ENCODE measurements at places on chromosomes 6 and 20.

- no peak for DNase-seq
These were observed 21.8 kb downstream of the NPEPL1 start for GRCh38 chr20:58714340-58714922.

DNA sequence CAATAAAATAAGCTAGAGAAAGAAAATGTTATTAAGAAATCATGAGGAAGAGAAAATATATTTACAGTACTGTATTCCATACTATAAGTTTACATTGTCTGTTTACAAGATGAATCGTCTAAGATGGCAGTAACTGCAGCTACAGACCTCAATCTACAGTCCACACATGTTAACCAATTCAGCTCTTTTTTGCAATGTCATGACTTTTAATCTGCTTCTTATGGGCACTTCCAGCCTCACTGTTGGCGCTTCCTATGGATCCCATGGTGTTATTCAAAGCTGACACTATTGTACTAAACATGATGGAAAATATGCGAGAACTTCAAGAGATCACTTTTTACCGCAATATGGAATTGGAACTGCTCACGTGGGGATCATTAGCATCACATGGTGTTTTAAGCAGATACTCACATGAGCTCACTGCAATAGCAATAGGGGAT, 451.5 kb upstream of the CITED2 start:
- no peak for DNase-seq

- DNase-seq, result no peak
These were observed 67.6 kb downstream of the NUDT3 start for GRCh38 chr6:34324738-34325444.

- DNase-seq, result no peak
These were observed 748 bp upstream of the ZNF292 start for GRCh38 chr6:87154641-87154992.

GRCh38 chr6:113856625-113857555, at the start of gene MARCKS:
MARCKS (plus strand) TSS chr6:113857345; CDS start chr6:113857746, 401 bp downstream.
- DNase-seq, result peak; percentile 46
